ENCODE measurements at places on chromosomes 4 and X. TPM values are rescaled to one million over a fixed set of nuclear protein-coding genes. Genes with fewer than 3 reads are reported as not detected.

The GPR34 gene
- 13.6 TPM for total RNA-seq

The GASK1B gene
- 28.3 TPM for total RNA-seq

DNA sequence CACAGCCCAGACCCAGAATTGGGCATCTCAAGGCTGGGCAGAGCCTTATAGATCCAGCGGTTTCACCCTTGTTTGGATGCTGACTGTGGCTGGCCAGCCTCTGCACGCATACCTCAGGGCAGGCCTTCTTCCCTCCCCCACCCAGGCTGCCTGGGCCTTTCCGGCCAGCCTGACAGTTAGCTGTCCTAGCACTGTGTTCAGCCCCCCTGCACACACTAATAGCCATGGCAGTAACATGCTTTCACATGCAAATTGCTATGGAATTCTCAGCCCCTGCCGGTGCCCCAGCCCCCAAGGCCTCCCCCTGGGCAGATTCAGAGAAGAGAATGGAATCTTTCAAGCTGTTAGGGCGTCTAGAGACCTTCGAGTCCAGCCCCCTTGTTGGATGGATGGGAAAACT is 17.7 kb downstream of the EFNB1 start:
- peaks cover 12% of the 10 kb centered on the region for H3K4me1 ChIP-seq
- DNase-seq, result no peak
- H3K27ac ChIP-seq, result no peak overlapping the region
- H3K27me3 ChIP-seq, result no peaks in the 10 kb centered on the region
- peaks cover 12% of the 10 kb centered on the region for H3K36me3 ChIP-seq

The MAGEA11 gene
- not detected for total RNA-seq

- no peak overlapping the region for H3K4me3 ChIP-seq
- H3K27me3 ChIP-seq, result no peaks in the 10 kb centered on the region
- no peaks in the 10 kb centered on the region for H3K36me3 ChIP-seq
These were observed 1417.3 kb downstream of the STIM2 start for GRCh38 chr4:28277931-28278330.

GRCh38 chrX:9221781-9222180 is 187.9 kb upstream of the FAM9B start:
- H3K27me3 ChIP-seq, result no peaks in the 10 kb centered on the region
- H3K4me1 ChIP-seq, result no peaks in the 10 kb centered on the region
- H3K36me3 ChIP-seq, result no peaks in the 10 kb centered on the region
- no peak overlapping the region for H3K4me3 ChIP-seq
- H3K27ac ChIP-seq, result no peak overlapping the region

GRCh38 chr4:105998171-105999063 is 103.1 kb downstream of the NPNT start:
- H3K4me1 ChIP-seq, result no peaks in the 10 kb centered on the region
- no peaks in the 10 kb centered on the region for H3K27me3 ChIP-seq
- no peak for DNase-seq

DNA sequence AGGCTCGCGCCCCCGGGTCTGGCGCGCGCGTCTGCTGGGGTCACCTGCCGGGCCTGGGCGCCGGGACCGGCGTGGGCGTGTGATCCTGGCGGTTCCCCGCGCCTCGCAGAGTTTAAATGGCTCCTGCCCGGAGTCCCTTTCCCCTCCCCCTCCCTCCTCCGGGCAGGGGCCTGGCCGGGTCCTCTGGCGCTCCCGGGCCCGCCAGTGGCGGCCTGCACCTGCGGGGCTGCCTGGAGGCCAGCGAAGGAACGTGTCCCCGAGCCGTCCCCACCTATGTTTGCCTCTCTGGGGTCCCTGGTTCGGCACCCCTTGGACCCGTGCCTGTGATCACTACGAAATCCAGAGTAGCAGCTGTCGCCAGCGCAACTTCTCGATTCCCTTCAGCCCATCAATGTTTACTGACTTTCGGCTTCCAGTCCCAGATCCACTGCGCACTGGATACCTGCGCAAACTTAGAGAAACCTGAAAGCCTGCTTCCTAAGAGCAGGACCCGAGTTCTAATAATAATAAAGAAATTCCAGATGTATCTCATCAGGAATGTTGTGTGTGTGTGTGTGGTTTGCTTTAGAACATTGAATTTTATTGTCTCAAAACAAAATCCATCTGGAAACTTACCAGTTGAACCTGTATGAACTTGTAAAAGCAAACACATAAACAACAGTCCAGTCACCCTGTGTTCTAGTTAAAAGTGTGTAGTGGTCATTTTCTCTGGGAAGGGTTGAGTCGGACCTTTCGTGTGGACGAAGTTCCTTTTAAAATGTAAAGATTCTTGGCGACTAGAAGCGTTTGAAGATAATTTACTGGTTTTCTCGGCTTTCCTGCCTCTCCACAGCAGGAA is 788 bp downstream of the SHROOM2 start:
- peak overlapping the region; percentile 61 for H3K4me3 ChIP-seq
- H3K27me3 ChIP-seq, result no peaks in the 10 kb centered on the region
- DNase-seq, result no peak
- no peaks in the 10 kb centered on the region for H3K36me3 ChIP-seq
- peak overlapping the region; percentile 88 for H3K27ac ChIP-seq
- no peaks in the 10 kb centered on the region for H3K4me1 ChIP-seq

DNA sequence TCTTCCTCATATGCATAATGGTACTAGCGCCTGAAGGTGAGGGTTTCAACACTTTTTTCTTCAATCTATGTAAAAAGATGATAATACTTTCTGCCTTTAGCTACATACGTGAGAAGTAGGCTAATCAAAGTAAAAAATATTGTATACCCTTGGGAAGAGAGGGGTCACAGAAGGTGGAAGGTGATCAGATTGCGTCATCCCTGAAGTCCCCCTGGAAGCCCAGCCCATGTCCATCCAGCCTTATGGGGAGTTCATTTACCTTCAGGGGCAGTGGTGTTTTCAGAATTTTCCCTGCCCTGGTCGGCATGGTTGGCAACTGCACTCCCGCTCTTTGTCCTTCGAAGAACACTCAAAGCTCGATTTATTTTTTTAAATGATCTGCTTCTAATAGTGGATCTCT is 84.2 kb downstream of the LNX1 start:
- H3K27me3 ChIP-seq, result no peaks in the 10 kb centered on the region
- DNase-seq, result no peak
- H3K4me1 ChIP-seq, result no peaks in the 10 kb centered on the region
- no peaks in the 10 kb centered on the region for H3K36me3 ChIP-seq
- no peak overlapping the region for H3K4me3 ChIP-seq

DNA sequence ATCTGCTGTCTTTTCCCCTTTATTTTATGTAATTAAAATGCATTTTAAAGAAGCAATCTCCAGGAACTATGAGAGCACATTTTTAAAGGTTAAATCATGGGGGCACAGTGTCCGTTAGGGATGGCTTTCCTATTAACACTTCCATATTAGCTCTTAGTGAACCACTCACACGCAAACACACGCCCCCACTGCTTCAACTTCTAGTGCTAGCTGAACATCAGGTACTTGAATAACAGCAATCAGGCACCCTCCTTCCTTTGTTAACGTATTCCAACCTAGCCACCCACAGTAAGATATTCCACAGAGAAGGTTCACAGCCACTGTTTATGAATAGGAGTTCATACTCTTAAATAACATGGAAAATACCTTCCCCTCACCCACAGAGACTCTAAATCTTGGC is 9.3 kb downstream of the TMEM255A start:
- no peaks in the 10 kb centered on the region for H3K36me3 ChIP-seq
- no peak overlapping the region for H3K27ac ChIP-seq

The CAMK2D gene
- total RNA-seq, result 75.8 TPM

The TEX13D gene
- not detected for total RNA-seq

DNA sequence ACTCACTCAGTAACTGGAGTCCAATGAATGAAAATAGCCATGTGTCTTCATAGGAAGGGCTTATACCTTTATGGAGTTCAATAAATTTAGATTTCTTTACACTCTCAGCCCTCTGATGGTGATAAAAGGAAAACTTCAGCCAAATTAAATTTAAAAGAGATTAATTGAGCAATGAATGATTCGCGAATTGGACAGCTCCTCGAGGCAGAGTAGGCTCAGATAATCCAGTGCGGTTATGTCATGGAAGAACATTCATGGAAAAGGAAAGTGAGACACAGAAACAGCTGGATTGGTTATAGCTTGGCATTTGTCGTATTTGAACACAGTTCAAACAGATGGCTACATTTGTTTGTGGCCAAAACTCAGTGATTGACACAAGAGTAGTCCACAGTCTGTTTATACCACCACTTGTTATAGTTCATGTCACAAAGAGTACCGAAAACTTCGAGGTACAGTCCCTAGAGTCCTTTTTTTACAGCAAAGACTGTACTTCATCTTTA is 54.6 kb upstream of the TACR3 start:
- H3K4me3 ChIP-seq, result no peak overlapping the region
- no peaks in the 10 kb centered on the region for H3K36me3 ChIP-seq
- no peak for DNase-seq
- no peak overlapping the region for H3K27ac ChIP-seq

GRCh38 chrX:124217304-124218251 is 114.9 kb upstream of the TEX13D start:
- no peak overlapping the region for H3K4me3 ChIP-seq
- H3K36me3 ChIP-seq, result no peaks in the 10 kb centered on the region
- DNase-seq, result no peak

DNA sequence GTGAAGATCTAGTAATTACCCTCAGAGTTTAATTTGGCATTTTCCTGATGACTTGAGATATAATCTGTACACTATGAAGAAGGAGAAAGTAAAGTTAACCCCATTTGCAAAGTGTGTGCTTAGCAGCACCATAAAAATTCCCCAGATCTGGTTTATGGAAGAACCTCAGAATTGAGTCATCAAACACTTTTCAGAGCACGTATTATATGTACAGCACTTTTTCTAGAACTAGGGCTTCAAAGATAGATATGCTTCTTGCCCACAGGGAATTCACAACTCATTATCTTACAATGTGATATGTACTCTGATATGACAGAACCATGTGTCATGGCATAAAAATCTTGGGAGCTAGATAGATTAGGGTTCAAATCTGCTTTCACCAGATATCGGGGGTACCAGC is 150.9 kb downstream of the SLC10A7 start:
- H3K4me1 ChIP-seq, result no peaks in the 10 kb centered on the region
- no peak for DNase-seq
- no peak overlapping the region for H3K4me3 ChIP-seq

The PLAC8 gene
- 78.7 TPM for total RNA-seq

DNA sequence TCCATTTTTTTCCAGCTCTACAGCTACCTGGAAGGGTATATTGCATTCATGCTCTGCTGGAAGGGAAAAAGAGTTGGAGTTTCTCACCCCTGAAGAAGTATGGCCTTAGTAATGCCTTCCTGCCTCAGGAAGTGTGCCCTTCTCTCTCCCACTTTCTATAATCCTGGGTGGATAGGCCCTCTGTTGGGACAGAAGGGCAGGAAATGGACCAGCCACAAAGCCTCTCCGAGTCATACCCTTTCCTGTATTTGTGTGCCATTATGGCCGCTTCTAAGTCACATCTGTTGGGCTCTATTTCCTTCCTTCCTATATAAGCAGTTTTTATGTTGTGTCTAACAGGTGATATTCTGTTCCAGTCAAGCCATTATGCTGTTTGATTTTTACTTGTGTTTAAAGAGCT is 74.8 kb upstream of the SMARCA5 start:
- no peak overlapping the region for H3K27ac ChIP-seq
- peaks cover 3% of the 10 kb centered on the region for H3K4me1 ChIP-seq
- H3K4me3 ChIP-seq, result no peak overlapping the region
- no peaks in the 10 kb centered on the region for H3K27me3 ChIP-seq
- no peak for DNase-seq

- no peak for DNase-seq
- no peaks in the 10 kb centered on the region for H3K36me3 ChIP-seq
- H3K27ac ChIP-seq, result peak overlapping the region; percentile 63
- H3K4me3 ChIP-seq, result no peak overlapping the region
- H3K4me1 ChIP-seq, result peaks cover 5% of the 10 kb centered on the region
These were observed 30.4 kb downstream of the ADH7 start for GRCh38 chr4:99404595-99405287.

GRCh38 chr4:41835321-41835995 is 86.9 kb upstream of the PHOX2B start:
- DNase-seq, result no peak
- no peak overlapping the region for H3K4me3 ChIP-seq
- no peak overlapping the region for H3K27ac ChIP-seq
- no peaks in the 10 kb centered on the region for H3K36me3 ChIP-seq
- H3K27me3 ChIP-seq, result no peaks in the 10 kb centered on the region

- peak overlapping the region; percentile 82 for H3K4me3 ChIP-seq
- peak; percentile 26 for DNase-seq
- H3K27me3 ChIP-seq, result no peaks in the 10 kb centered on the region
- H3K27ac ChIP-seq, result peak overlapping the region; percentile 79
These were observed 828 bp downstream of the MCUB start for GRCh38 chr4:109560687-109561461.

The SLITRK4 gene
- 0.63 TPM for total RNA-seq

- no peaks in the 10 kb centered on the region for H3K27me3 ChIP-seq
- H3K36me3 ChIP-seq, result no peaks in the 10 kb centered on the region
- no peak overlapping the region for H3K4me3 ChIP-seq
- H3K4me1 ChIP-seq, result no peaks in the 10 kb centered on the region
- H3K27ac ChIP-seq, result no peak overlapping the region
These were observed 55.6 kb upstream of the RBM47 start for GRCh38 chr4:40685300-40685699.

The FABP2 gene
- total RNA-seq, result not detected

The MPP1 gene
- total RNA-seq, result 34.2 TPM

The RASL11B gene
- 0.30 TPM for total RNA-seq

GRCh38 chr4:25423548-25423947 is 46.5 kb downstream of the ANAPC4 start:
- H3K27me3 ChIP-seq, result no peaks in the 10 kb centered on the region
- H3K4me1 ChIP-seq, result peaks cover 4% of the 10 kb centered on the region
- DNase-seq, result no peak
- H3K4me3 ChIP-seq, result no peak overlapping the region
- H3K27ac ChIP-seq, result no peak overlapping the region

Measured in upper lobe of left lung (tissue), 6 donors.